ENCODE measurements at places on chromosomes 1 and 21.

DNA sequence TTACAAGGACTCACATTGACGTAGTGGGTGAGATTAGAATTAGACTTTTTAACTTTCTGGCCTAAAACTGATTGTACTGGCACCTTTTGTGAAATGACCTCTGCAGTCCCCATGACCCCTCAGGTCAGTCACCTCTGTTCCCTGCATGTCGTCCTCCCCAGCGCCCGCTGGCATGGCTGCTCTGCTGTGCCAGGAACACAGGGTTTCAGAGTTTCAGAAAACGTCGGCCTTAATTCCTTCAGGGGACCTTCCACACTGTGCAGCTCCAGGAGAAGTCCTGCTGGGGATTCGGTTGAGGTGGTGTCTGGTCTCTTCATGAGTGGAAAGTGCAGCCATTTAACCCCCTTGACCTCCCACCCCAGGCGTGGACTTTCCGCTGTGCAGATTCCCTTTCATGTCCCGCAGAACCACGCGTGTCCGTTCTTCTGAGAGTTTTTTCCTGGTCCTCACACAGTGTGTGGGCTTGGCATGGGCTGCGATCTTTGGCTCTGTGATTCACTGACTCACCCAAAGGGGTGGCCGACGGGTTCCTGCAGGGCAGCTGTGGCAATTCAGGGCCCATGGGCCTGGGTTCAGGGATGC lies 158.4 kb upstream of the COL6A1 start:
- H3K27me3 ChIP-seq, result peaks cover 14% of the 10 kb centered on the region
- H3K27ac ChIP-seq, result no peak overlapping the region
- peak; percentile 58 for DNase-seq
- H3K36me3 ChIP-seq, result no peaks in the 10 kb centered on the region

DNA sequence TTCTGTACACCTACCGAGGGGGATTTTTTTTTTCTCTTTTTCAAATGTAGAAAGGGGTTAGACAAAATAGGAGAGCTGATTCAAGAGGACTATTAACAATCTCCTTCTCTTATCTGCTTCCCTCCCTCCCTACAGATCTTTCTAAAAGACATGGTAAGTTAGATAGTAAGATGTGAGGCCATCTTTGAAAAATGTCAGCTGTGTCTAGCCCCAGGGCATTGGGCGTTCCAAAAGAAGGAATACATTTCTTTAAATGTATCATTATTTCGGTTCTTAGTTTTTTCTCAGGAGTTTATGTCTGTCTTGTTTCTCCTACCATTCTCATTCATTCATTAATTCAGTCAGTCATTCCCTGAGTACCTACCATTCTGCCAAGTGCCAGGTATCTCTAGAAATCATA lies 27.2 kb downstream of the BCL9 start:
- H3K27ac ChIP-seq, result no peak overlapping the region
- no peaks in the 10 kb centered on the region for H3K27me3 ChIP-seq
- H3K4me1 ChIP-seq, result peaks cover 19% of the 10 kb centered on the region
- no peak for DNase-seq

- no peak overlapping the region for H3K27ac ChIP-seq
- H3K4me1 ChIP-seq, result peaks cover 47% of the 10 kb centered on the region
- peaks cover 11% of the 10 kb centered on the region for H3K36me3 ChIP-seq
- no peaks in the 10 kb centered on the region for H3K27me3 ChIP-seq
- H3K4me3 ChIP-seq, result no peak overlapping the region
- no peak for DNase-seq
Observed at GRCh38 chr1:17591814-17592430, 52.4 kb downstream of the ARHGEF10L start.

DNA sequence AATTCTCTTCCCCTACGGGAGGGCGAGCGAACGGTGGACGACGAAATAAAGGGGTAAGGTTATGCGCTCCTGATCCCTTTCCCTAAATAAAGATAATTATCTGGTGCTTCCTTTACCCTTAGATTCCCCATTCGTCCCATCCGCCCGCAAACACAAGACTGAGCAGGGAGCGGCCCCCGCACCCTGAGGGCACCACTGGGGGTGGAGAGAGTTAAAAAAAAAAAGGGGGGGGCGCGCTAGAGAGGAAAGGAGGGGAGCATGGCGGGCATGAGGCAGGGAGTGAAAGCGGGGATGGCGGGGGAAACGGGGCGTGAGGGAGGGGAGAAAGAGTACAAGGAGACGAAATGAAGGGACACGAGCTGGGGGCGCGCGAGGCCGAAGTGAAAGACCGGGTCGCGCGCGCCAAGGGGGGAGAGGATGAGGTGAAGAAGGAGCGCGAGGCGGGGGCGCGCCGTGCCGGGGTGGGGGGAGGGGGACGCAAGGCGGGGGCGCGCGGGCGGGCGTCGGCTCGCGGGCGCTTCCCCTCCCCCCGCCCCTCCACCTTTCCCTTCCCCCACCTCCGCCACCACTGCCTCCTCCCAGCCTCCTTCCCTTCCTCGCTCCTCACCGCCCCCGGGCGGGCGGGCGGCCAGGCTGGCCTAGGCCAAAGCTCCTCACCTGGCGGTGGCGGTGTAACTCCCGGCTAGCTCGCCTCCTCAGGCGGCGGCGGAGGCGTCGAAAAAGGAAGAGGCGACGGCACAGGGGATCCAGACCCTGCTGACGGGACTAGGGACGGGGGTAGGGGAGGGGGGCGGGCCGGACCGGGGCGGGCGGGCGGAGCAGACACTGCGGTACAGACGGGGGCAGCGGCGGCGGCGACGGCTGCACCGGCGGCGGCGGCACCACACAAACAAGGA lies 448 bp downstream of the GATAD2B start:
- no peak for DNase-seq
- H3K36me3 ChIP-seq, result no peaks in the 10 kb centered on the region
- H3K27ac ChIP-seq, result peak overlapping the region; percentile 95
- H3K4me3 ChIP-seq, result peak overlapping the region; percentile 96

DNA sequence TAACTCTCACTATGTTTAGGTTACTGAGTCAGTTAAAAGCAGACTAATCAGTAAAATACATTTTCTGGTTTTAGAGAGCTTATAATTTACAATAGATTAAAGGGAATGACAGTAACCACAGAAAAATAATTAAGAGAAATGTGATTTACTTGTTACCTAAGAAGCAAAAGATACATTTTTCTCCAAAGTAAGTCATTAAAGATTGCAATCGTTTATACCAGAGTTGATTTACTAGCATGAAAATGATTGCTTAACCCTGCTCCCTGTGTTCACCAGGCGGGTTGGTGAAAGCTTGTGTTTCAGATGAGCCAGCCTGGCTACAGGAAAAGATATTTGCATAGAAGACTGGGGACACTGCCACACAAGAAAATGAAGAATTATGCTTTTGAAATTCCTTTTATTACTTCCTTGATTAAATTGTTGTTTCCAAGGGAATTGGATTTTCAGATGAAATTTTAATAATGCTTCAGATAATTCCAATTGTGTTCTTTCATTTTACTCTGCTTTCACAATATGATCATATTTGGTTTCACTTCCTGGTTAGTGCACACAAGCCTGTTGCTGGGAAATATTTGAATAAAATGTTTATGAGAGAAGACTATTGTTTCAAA lies 27.9 kb downstream of the LRRC8B start:
- DNase-seq, result no peak
- H3K36me3 ChIP-seq, result no peaks in the 10 kb centered on the region
- no peak overlapping the region for H3K4me3 ChIP-seq
- peak overlapping the region; percentile 7 for H3K27ac ChIP-seq
- peaks cover 4% of the 10 kb centered on the region for H3K4me1 ChIP-seq

GRCh38 chr1:28985427-28985826 lies 71.1 kb downstream of the EPB41 start:
- no peak for DNase-seq
- H3K4me1 ChIP-seq, result peaks cover 14% of the 10 kb centered on the region
- peaks cover 15% of the 10 kb centered on the region for H3K36me3 ChIP-seq

DNA sequence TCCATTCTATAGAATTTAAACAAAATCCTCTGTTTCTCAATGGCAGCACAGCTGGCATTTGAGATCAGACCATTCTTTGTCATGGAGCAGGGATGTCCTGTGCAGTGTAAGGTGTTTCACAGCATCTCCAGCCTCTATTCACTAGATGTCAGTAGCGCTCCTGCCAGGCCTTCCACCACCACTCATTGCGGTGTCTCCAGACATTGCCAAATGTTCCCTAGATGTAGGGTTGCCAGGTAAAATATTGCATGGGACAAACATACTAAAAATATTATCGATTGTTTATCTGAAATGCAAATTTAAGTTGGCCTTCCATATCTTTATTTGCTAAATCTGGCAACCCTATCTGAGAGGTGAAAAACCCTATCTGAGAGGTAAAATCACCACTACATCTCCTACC lies 11.7 kb downstream of the ITLN2 start:
- peaks cover 11% of the 10 kb centered on the region for H3K27me3 ChIP-seq
- no peak overlapping the region for H3K4me3 ChIP-seq
- no peaks in the 10 kb centered on the region for H3K36me3 ChIP-seq

DNA sequence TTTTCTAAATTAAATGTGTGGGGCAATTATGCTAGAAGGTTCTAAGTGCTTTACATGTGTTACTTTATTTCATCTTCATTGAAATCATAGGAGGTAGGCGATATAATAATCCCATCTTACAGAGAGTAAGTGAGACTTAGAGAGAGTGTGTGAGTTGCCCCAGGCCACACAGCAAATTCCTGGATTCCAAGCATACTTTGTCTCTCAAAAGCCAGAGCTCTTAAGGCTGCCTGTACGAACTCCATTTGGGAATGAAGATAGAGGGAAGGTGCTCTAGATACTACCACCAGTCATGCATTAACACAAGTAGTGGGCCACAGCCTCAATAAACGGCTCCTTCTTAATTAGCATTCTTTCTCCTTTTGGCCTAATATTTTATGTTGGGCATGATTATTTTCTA lies 170.1 kb downstream of the SIPA1L2 start:
- DNase-seq, result no peak
- H3K4me1 ChIP-seq, result peaks cover 30% of the 10 kb centered on the region
- H3K36me3 ChIP-seq, result peaks cover 28% of the 10 kb centered on the region
- no peak overlapping the region for H3K4me3 ChIP-seq

GRCh38 chr21:34890724-34891612 lies 158.1 kb downstream of the RUNX1 start:
- no peaks in the 10 kb centered on the region for H3K36me3 ChIP-seq
- H3K27me3 ChIP-seq, result peaks cover 75% of the 10 kb centered on the region
- H3K4me1 ChIP-seq, result peaks cover 13% of the 10 kb centered on the region
- H3K27ac ChIP-seq, result peak overlapping the region; percentile 39
- H3K4me3 ChIP-seq, result peak overlapping the region; percentile 76
- DNase-seq, result no peak

DNA sequence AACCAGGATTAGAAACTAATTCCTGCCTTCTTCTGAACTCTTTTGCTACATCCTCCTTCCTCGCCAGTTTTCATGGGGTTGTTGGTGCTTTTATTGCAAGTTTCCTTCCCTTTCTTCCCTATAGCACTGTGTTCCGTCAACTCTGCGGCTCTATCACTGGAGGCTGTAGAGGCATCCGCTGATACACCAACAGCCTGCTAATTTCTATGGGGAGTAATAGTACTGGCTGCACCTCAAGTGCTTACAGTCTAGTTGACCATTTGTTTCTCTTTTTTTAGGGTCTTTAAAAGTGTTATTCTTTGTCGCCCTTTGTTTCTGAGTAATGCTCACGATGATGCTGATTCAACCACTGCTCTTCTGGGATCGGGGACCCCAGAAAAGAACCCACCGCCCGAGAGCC lies 746 bp downstream of the MIS18A start:
- no peaks in the 10 kb centered on the region for H3K27me3 ChIP-seq
- H3K4me3 ChIP-seq, result peak overlapping the region; percentile 100
- peak overlapping the region; percentile 94 for H3K27ac ChIP-seq
- peaks cover 5% of the 10 kb centered on the region for H3K36me3 ChIP-seq
- no peak for DNase-seq
- peaks cover 12% of the 10 kb centered on the region for H3K4me1 ChIP-seq

DNA sequence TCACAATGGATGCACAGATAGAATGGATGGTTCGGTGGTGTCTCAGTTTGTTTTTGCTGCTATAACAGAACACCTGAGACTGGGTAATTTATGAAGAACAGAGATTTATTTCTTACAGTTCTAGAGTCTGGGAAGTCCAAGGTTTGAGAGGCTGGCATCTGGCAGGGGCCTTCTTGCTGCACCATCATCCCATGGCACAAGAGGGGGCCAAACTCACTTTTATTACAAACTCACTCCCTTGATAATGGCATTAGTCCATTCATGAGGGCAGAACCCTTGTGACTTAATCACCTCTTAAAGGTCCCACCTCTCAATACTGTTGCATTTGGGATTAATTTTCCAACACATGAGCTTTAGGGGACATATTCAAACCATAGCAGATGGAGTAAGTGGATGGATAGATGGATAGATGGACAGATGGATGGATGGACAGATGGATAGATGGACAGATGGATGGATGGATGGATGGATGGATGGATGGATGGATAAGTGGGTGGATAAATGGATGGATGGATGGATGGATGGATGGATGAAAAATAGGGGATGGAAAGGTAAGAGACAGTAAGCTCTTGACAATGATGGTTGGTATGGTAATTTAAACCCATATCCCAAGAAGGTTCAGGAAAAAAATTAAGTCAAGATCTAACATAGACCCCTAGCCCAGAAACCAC lies 16.5 kb downstream of the CAMK2N1 start:
- no peak overlapping the region for H3K4me3 ChIP-seq
- no peaks in the 10 kb centered on the region for H3K4me1 ChIP-seq
- no peaks in the 10 kb centered on the region for H3K36me3 ChIP-seq
- peaks cover 39% of the 10 kb centered on the region for H3K27me3 ChIP-seq
- no peak overlapping the region for H3K27ac ChIP-seq
- DNase-seq, result no peak

DNA sequence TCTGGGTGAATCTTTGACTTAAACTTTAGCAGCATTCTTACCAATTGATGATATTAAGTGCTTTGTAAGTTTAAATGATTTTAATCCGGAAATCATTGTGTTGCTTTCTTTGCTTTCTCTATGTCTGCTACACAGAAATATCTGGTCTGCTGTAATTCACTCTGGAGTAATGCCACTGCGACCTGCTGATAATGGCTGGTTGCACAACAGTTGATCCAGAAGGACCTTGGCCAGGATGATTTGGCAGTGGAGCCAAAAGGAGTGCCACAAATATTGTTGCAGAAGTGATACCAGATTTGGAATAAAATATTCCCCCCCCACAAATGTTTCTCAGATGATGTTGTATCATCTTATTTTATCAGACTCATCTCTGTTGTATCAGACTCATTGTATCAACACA lies 2063.9 kb downstream of the MRPL39 start:
- no peak overlapping the region for H3K27ac ChIP-seq
- H3K4me1 ChIP-seq, result no peaks in the 10 kb centered on the region
- no peaks in the 10 kb centered on the region for H3K27me3 ChIP-seq
- DNase-seq, result no peak

DNA sequence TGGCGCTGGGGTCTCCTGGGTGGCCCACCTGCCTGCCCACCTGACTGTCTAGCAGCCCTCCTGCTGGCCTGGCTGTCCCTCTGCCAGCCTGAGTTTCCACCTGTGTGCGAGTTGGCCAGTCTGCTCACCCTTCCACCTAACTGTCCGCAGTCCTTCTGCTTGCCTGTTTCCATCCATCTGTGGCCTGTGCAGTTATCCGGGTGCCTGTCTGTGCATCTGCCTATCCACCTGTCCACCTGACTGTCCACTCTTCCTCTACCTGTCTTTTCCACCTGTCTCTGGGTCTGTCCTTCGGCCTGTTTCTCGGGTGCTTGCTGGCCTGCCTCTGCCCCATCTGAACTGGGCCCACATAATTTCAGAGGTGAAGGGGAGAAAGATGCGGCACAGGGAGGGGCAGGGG lies 1.9 kb downstream of the KCNQ4 start:
- H3K4me1 ChIP-seq, result peaks cover 25% of the 10 kb centered on the region
- peak overlapping the region; percentile 34 for H3K27ac ChIP-seq
